Hematopoietic multipotent progenitor cell treated with erythropoietin and hydrocortisone succinate and interleukin-3 and kit ligand, for 4 days (in vitro differentiated cells): ENCODE measurements at places on chromosomes 5 and 9.

DNA sequence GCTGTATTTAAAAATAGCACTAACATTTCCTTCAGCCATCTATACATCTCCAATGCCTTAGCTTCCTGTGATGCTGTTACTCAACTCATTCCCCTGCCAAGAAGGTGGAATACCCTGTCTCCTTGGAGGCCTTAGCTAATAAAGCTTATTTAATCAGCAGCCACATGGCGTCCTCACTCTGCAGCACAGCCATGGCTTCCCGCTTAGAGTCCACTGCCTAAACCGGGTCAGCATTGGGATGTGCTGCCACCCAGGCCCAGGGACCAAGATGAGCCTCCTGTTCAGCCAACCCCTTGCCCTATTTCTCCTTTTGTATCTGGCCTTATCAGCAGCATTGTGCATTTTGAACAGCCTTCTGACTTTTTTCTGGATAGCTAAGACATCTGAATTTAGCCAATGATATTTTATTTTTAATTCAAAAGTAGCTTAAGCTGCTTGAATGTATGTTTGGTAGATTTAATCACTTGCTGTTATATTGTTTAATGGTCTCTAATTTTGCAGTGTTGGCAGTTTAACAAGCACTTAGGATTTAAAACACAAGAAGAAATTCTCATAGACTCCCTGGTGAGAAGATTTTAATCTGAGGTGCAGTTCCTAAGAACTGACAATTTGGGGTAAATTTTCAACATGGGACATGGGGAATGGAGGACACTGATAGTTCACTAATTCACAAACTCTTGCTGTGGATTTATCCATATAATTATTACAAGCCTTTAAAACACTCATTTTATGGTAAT, 113.0 kb downstream of the RPS23 start:
- DNase-seq = no peak

DNA sequence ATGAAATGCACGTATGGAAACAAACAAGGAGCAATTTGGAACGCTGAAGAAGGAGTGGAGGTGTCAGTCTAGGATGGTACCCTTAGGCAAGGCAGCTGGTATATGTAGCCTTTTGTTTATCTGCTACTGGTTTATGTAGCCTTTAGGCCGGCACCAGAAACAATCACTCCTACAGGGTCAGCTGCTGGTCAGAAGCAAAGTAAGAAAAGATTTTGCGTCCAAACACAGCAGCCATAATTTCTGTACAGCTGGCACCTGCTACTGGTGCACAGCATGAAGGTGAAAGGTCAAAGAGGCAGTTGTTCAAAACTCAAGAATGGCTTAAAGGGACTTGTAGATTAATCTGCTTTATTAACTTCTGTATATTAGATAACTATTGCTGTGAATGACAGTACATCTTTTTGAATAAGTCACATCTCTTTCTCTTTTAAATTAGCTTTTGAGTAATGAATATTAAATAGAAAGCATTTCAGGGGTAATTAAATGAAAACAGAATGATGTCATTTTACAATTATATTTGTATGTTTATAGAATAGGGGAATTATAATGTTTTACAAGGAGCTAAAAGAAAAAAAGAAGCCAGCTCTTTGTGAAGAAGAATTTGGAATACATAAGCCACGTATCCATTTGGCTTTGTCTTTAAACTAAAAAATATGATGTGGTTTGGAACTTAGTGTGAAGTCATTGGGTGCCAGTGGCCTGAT, 33.1 kb upstream of the TLX3 start:
- DNase-seq = no peak

DNA sequence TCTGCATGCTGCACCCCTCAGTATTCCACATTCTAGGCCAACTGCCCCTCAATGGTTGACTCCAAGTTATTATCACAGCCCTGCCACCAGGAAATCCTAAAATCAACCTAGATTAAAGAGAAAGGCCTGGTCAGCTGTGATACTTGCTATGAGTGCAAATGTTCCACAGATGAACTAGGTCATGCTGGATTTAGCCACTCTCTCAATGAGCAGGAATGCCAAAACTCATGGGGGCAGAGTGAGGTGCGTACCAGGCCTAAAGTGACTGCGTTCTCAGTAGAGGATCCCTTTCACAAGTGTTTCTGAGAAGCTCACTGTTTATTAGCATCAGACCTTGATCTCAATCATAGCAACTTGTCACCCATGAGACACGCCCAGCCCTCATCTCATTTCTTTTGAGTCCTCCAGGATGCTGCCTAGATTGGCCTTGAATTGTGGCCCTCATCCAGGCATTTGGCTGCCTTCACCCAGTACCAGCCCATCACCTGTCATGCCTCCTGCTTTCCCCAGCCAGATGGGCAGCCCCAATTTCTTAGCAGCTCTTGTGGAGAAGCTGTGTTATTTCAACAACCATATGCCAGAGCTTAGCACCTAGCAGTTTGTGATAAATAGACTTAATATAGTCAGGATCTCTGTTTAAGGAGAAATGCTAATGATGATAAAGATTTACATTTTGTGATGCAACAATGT, 383.9 kb downstream of the CTNND2 start:
- DNase-seq = no peak

DNA sequence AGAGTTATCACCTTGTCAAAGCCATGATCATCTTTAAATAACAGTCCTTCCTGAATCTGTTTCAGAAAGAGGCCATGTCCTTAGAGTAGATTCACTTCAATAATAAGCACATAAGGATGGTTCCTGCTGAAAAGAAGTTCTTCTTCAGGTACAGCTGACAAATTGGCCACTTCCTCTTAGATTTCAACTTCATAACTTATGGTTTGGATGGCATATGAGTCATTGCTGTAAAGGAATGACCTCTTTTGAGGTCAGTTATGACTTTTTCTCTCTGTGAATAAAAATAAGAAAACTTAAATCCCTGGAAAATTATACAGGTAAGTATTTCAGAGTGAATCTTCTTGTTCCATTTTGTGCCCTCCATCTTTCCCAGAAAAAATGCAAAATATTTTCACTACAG, 555.3 kb upstream of the ZNF462 start:
- DNase-seq = peak; percentile 49

GRCh38 chr5:32014096-32014745, 159.9 kb downstream of the GOLPH3 start:
- DNase-seq = peak; percentile 22

- DNase-seq = peak; percentile 81
These were observed 61.3 kb downstream of the DROSHA start for GRCh38 chr5:31470608-31471007.

DNA sequence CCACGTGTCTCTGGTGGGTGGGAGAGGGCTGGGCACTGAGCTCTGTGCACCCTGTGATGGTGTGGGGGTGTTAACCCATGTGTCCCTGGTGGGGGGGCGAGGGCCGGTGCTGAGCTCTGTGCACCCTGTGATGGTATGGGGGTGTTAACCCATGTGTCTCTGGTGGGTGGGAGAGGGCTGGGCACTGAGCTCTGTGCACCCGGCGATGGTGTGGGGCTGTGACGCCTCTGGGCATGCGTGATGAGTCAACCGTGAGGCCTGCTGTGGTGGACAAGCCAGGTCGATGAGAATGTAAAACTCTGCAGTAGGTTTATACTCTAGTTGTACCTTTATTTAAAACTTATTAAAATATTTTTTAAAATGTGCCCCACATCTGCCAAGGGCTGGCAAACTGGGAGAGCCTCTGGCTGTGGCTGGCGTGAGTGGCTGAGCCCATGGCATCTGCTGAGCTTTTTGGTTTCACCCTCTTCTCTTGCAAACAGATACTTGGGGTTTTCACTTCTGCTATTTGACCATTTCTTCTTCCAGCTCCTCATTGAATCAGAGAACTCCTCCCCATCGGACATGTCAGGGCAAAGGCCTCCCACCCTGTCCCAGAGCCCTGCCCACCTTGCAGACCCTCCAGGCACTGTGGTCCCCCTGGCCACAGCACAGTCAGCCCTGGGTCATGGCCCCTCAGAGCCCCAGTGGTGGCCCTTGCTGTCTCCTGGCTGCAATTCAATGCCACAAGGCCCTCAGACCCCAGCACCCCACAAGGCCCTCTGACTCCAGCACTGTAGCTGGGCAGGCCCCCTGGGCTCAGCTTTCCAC, 18.5 kb upstream of the EXOC3 start:
- peak; percentile 44 for DNase-seq

DNA sequence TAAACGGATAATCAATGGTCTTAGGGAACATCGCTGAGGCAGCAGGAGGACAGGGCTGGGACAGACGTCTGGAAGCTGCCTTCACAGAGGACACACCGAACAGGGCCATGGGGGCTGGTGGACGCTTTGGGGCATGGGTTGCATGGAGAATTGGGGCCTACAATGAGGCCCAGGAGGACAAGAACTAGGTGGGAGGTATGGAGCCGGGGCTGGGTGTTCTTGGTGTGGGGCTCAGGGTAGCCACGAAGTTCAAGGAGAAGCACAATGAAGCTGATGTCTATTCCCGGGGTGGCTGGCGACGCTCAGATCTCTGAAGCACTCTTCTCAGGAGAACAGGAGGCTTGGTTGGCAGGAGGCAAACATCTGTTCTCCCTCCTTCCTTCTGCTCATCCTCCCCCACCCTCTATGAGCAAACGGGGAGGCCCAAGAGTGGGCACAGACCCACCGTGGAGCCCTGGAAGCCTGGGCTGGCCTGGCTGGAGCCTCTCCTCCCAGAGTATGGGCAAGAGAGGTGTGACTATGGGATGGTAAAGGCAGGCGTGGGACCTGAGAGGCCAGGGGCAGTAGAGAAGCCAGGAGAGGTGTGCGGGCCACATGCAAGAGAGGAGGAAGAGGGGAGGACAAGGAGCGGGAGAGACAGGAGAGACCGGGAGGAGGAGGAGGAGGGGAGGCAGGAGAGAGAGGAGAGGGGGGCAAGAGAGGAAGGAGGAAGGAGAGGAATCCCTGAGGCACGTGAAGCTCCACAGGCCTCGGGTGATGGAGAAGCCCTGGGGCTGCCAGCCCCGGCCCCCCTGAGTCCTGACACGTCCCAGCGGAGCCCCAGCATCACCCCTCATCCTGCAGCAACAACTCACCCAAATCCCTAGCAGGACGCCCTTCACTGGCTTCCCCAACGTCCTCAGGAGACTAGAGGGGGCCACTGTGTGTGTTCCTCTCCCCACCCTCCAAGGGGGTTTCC, 159.1 kb downstream of the OLFM1 start:
- no peak for DNase-seq

- no peak for DNase-seq
These were observed 51.0 kb downstream of the EPB41L4B start for GRCh38 chr9:109269839-109270238.

DNA sequence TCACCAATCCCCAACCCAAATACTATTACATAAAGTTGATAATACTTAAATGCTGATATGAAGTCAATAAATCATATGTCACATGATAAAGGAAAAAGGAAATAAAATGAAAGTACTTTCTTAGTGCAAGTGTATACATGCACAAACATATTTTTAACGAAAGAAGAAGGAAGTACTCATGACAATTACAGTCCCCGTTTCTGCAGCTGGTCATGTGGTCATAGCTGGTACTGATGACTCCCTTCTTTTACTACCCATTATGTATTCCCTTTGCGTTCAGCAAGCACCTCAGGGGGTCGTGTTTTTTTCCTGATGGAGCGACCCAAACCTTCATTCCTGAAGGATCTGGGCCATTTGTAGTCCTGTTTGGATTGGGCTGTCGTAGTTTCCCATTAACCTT, 27.3 kb downstream of the CENPP start:
- peak; percentile 38 for DNase-seq

GRCh38 chr5:170444969-170445505, 55.9 kb upstream of the KCNMB1 start:
- DNase-seq = peak; percentile 16

DNA sequence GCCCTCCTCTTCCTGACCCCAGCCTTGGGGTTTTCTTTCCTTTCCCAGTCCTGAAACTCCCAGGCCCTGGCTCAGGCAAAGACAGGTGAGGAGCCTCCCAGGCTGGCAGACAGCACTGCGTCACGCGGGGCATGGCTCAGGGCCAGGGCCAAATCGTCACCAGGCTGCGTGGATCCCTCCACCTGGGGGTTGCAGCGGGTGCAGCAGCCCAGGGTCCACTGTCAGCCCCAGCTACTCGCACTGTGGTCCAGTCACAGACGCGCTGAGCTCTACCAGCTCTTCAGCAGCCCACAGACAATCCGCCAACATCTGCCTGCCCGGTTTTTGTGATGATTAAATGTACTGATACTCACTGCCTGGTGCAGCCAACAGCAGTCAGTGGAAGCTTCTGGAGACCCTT, 12.1 kb downstream of the FAM78A start:
- peak; percentile 56 for DNase-seq

- peak; percentile 10 for DNase-seq
These were observed 1.3 kb downstream of the ENC1 start for GRCh38 chr5:74638970-74639806.

DNA sequence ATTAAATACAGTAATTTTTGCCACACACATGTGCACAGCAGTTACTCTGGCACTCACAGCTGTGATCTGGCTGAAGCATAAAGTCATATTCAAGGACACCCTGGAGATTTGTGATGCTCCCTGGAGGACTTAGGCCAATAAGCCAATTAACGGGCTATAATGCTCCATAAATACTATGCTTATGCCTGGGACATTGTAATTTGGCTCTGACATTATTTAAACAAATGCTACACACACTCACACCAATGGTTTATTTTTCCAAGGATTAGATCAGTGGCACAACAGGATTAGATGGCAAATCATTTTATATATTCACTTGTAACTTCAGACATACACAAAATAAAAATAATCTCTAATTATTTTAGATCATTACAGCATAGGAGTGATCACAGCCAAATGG, 111.2 kb downstream of the LMNB1 start:
- DNase-seq = no peak

- DNase-seq = no peak
These were observed 116.1 kb downstream of the PDZD2 start for GRCh38 chr5:31754741-31755675.

GRCh38 chr5:38117784-38118479, 140.4 kb upstream of the EGFLAM start:
- DNase-seq = no peak

DNA sequence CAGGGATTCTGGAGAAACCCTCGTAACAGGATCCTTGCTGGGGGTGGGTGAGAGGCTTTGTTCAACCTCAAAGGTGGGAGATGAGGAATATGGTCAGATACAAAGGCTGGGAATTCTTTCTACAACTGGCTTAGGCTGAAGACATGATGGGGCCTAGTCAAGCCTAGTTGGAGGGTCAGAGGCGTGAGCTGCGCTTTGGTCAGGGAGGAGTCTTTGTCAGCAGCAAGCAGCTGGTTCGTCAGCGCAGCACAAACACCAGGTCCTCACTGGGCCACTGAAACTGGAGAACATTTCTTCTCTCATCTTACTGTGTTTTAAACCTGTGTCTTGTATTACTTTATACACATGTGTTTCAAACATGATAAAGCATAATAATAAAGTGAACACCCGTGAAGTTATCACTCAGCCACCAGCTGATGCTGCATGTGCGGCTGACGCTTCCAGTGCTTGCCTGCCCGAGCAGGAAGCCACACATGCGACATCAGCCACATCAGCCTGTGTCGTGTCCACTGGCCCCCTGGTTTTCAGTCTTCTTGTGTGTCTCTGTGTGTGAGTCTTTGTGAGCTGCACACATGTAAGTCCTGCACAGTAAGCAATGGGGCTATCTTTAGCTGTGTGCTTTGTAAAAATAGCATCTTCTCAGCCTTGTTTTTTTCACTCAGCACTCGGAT, 81.5 kb downstream of the WNK2 start:
- no peak for DNase-seq

- no peak for DNase-seq
These were observed 16.1 kb downstream of the LIFR start for GRCh38 chr5:38540314-38540713.
